ENCODE measurements at places on chromosomes 4 and X.

- DNase-seq = no peak
Observed at GRCh38 chr4:86496094-86497080, 97.7 kb upstream of the PTPN13 start.

- peak; percentile 18 for DNase-seq
Observed at GRCh38 chr4:73707918-73708577, 32.3 kb upstream of the CXCL8 start.

GRCh38 chr4:47713129-47713834 lies 124.6 kb downstream of the CORIN start:
- no peak for DNase-seq

- DNase-seq = no peak
Observed at GRCh38 chrX:23383411-23383810, 48.8 kb downstream of the PTCHD1 start.

DNA sequence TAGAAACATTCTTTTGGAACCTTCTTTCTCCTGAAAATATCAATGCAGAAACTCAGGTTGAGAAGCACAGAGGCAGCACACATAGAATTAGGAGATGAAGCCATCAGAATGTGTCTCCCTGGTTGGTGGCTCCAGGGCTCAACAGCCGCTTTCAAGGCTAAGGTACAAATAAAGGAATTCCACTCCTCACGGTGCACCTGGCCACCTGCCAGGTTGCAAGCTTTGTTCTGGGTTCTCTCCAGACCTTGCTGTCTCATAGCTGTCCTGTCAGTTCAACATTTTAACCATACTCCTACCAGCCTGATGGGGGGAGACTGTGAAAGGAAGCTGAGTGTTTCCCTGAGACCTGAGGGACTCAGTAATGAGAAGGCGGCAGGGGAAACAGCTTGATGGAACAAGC lies 96.3 kb upstream of the HPF1 start:
- no peak for DNase-seq

DNA sequence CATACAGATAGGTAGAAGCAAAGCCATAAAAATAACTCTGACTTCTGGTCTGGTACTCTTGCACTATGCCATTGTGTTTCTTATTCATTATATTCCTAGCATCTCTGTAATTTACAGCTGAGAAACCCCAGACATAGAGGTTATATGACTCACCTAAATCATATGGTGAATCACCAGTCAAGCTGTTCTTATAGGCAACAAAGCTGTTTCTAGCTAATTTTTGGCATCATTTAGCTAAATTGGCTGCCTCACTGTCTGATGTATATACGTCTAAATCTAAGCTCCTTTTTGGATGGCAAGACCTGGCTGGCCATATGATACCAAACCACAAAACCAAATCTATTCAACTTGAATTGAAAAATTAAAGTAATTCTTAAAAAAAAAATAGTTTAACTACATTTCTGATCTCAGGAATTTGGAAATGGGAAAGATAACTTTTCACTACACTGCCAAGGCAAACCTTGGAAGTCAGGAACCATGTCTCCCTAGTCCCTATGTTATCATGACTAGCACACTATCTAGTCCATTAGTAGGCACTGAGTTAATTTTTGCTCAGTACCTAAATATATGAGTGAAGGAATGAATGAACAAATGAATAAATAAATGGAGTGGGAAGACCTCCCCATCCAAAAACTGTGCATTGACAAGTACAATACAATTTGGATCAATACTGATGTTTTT lies 41.3 kb upstream of the STAG2 start:
- no peak for DNase-seq

GRCh38 chr4:41590591-41590990 lies 52.6 kb downstream of the LIMCH1 start:
- DNase-seq = no peak

GRCh38 chr4:55736605-55737183 lies 82.9 kb upstream of the EXOC1L start:
- no peak for DNase-seq

DNA sequence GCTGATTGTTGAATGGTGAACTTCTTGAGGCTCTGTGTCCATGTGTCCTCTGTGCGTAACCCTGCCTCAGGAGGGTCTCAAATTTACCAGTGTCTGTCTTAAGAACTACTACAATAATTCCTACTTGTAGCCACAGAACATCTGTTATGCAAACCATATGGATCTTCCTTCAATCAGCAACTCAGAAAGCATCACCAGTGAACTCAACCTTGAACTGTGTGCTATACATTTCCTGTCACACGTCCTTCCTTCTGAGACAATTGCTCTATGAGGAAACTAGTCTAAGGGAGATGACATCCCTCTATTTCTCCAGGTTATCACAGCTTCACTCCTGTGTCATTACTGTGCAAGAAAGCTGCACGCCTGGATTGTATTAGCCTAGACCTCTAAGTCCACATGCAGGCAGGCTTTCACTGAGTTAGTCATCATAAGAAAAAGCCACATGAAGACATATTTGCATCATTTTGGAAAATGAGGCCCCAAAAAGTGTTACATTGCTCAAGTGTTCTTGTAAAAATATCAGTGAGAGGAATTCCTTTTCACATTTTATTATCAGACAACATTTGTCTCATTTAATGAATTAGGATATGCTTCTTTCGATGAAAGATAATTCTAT lies 157.8 kb downstream of the AFF2 start:
- DNase-seq = no peak

DNA sequence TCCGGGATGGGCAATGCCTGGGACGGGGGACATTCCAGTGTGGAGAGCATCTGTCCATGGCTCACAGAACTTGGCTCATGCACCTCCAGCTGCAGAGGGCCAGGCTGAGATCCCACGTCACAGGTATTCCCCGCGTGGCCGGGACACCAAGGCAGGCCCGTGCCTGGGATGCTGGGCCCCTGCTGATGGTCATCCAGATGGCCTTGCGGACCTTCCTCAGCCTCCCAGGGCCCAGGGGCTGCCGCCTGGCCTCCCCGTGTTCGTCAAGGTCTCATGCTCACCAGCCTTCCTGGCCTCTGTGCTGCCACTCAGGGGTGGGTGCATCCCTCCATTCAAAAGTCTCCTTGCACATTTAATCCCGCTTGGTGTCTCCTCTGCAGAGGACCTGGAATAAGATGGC lies 40.9 kb upstream of the LRPAP1 start:
- no peak for DNase-seq

- no peak for DNase-seq
Observed at GRCh38 chr4:179709961-179710624, 2267.9 kb upstream of the AGA start.

DNA sequence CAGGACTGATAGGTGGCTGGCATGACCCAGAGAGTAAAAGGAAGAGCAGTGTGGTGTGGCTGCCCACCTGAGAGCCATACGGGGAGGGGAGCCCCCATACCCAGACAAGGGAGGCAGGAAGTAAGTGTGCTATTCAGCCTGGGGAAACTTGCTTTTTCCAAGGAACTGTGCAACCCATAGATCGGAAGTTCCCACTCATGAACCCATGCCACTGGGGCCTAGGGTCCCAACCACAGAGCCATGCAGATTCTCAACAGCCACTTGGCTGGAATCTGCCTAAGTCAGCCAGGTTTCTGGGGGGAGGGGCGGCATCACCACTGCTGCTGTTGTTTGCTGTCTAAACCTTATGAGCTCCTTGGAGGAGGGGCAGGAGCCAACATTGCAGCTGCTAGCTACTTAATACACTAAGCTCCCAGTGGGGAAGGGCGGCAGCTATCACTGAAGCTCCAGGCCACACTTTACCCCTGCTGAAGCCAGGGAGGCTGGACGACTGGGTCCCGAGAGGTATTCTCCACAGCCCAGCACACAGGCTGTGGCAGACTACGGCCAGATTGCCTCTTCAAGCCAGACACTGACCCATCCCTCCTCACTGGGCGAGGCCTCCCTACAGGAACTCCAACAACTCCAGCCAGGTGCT lies 410.4 kb downstream of the INPP4B start:
- DNase-seq = no peak

GRCh38 chr4:40515398-40516293 lies 114.0 kb downstream of the RBM47 start:
- DNase-seq = no peak

DNA sequence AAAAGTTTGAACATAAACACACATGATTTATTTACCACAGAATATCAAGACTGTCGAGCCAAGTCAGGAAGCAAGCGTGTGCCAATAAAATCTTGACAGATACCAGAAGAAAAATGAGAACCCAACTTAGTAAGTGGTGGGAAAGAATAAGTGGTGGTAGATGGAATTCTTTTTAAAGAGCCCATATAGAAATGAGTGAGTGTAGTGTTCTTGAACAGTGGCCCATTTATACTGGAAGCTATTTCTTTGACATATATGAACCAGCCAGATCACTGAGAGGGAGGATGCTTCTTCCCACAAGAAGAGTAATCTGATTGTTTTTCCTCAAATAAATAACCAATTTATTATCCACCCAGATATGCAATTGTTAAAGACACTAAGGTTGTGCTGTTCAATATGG lies 98.0 kb downstream of the NHS start:
- DNase-seq = no peak

- no peak for DNase-seq
Observed at GRCh38 chr4:163564221-163564720, 69.8 kb downstream of the TMA16 start.

DNA sequence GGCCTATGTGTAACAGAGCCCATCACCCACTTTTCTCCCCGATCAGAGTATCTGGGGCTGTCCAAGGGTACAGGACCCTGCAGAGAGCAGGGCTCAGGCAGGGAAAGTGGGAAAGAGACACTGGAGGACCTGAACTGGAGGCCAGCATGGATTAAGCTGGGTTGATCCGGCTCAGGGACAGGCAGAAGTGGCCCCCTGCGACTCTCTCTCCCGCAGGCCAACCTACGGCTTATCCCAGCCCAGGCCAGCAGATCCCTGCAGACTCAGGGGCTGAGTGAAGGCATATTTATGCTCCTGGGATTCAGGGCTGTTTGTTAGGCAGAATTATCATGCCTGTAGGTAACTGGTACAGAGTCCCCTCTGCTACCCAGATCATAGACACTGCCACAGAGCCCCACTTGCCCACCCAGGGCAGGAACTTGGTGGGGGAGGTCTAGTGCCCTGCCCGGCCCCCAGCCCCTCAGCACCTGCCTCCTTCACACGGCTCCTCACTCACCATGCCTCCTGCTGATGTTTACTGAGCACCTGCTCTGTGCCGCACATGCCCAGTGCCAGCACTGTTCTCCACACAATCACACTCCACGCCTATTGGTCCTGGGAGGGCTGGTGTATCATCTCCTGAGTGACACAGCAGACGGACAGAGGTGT lies 87.3 kb downstream of the ADRA2C start:
- DNase-seq = no peak

- DNase-seq = no peak
Observed at GRCh38 chr4:140254651-140255299, 100.8 kb upstream of the MAML3 start.

DNA sequence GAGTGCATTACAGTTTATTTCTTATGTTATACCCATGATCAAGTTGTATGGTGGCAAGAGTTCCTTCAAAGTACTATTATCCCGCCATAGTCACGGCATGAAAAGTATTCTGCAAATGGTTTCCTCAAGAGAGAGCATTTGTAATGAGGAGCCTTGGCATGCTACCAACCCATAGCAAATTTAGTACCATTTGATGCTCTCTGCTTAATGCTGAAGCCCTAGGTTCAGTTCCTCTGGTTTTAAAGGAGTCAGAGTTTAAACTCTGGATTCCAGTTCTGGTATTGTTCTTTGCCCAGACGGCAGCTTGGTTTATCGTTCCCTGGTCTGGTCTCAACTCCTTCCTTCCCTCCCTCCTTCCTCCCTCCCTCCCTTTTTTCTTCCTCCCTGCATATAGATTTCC lies 371.3 kb downstream of the BMPR1B start:
- no peak for DNase-seq

DNA sequence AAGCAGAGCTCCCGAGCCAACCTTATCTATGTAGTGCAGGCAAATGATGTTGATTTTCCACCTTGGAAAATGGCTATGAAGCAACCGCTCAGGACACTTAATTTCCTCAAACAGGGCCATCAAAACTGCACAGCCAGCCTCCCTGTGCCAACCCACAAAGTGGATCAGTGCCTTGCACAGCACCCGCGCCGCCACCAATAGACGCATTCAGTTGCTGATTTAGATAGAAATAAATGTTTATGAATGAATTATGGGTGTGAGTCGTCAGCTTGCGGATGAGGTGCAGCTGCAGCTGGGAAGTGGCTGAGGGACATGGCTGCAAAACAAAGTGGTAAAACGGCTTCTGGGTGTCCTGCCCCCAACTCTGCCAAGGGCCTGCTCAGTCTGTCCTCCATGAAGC lies 47.0 kb downstream of the SOD3 start:
- no peak for DNase-seq

DNA sequence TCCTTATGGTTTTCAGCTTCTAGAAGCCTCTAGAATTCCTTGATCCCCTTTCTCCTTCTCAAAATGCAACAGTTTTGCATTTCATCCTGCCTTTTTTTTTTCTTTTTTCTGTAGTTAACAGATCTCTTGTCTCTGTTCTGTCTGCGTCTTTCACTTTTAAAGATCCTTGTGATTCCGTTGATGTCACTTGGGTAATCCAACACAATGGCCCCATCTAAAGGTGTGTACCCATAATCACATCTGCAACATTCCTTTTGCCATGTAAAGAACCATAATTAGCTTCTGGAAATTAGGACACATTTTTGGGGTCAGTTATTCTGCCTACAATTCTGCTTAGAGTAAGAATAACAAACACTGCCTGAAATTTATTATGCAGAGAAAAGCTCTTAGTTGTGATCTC lies 1180.9 kb upstream of the ADGRL3 start:
- DNase-seq = no peak

DNA sequence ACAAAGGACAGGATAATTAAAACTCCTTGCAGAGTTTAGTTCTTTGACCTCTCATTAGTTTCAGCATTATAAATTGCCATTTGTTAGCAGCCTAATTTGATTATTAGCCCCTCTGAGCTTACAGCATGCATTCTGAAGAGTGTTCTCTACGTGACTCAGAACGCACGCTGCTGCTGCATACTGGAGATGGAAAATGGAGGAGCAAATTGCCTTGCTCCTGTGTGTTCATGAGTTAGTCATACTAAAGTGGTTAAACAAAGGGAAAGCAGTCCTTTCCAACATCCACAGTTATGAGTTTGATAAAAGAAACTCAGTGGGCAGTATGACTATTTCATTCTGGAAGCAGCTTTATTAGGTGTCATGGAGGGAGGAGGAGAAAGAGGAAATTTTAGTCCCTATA lies 922.5 kb downstream of the RPA4 start:
- DNase-seq = no peak

- DNase-seq = no peak
Observed at GRCh38 chr4:24949970-24950369, 37.1 kb upstream of the CCDC149 start.

- DNase-seq = no peak
Observed at GRCh38 chr4:69044247-69044646, 52.0 kb upstream of the UGT2B7 start.

GRCh38 chr4:7547368-7548040 lies 112.8 kb upstream of the PSAPL1 start:
- no peak for DNase-seq

Measured in SIG-M5 (cell line).